GM23248 (cell line): ENCODE measurements at places on chromosomes 6 and 20. TPM values are rescaled to one million over a fixed set of nuclear protein-coding genes. Genes with fewer than 3 reads are reported as not detected.

DNA sequence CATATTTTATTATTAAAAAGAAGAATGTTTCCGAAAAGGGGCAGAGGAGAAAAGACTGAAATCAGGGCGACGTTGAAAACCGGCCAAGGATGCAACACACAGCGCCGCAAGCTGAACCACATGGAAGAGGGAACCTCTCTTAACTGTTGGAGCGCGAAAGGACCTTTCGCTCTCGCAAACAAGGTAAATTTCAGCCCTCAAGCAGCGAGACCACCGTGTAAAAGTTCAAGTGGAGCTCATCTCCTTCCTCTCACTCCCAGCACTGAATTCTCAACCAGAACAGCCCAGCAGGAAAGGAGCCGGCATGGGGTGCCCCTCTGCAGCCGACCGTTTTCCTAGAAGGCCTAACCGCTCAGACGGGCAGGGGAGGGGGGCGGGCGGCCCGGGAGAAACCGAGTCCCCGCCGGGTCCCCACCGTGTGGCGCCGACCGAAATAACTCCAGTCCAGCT lies 621 bp downstream of the GPR63 start:
- H3K4me1 ChIP-seq = no peaks in the 10 kb centered on the region
- no peaks in the 10 kb centered on the region for H3K36me3 ChIP-seq
- H3K27me3 ChIP-seq = peaks cover 33% of the 10 kb centered on the region
- no peak overlapping the region for H3K27ac ChIP-seq

DNA sequence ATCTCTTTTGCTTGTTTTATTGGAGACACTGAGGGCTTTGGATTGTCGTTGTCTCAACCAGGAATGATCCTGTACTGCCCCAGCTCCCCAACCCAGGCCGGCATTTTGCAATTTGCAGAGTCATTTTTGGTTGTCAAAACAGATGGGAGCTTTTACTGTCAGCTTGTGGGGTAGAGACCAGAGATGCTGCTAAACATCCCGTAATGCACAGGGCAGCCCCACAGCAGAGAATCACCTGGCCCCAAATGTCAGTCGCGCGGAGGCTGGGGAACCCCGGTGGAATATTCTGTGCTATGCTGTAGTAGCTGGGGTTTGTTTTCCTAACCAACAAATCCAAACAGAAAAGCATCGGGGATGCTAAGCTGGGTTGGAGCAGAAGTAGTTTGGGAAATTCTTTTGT lies 99.7 kb downstream of the TSHZ2 start:
- H3K4me3 ChIP-seq = no peak overlapping the region
- no peaks in the 10 kb centered on the region for H3K27me3 ChIP-seq
- H3K27ac ChIP-seq = no peak overlapping the region
- DNase-seq = no peak

DNA sequence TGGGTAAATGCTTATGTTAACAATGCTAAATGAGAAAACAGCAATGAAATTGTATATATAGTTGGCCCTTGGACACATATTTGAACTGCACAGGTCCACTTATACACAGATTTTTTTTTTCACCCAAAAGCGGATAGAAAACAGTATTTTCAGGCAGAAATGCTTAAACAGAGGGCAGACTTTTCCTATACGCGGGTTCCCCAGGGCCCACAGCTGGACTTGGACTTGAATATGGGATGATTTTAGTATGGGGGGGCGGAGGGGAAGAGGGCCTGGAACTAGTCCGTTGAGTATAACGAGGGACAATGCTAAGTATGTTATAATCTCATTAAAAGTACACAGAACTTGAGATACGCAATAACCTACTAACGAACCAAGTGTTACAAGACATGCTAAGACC lies 1.1 kb upstream of the PRSS35 start:
- DNase-seq = no peak
- H3K4me3 ChIP-seq = no peak overlapping the region
- H3K27ac ChIP-seq = no peak overlapping the region

DNA sequence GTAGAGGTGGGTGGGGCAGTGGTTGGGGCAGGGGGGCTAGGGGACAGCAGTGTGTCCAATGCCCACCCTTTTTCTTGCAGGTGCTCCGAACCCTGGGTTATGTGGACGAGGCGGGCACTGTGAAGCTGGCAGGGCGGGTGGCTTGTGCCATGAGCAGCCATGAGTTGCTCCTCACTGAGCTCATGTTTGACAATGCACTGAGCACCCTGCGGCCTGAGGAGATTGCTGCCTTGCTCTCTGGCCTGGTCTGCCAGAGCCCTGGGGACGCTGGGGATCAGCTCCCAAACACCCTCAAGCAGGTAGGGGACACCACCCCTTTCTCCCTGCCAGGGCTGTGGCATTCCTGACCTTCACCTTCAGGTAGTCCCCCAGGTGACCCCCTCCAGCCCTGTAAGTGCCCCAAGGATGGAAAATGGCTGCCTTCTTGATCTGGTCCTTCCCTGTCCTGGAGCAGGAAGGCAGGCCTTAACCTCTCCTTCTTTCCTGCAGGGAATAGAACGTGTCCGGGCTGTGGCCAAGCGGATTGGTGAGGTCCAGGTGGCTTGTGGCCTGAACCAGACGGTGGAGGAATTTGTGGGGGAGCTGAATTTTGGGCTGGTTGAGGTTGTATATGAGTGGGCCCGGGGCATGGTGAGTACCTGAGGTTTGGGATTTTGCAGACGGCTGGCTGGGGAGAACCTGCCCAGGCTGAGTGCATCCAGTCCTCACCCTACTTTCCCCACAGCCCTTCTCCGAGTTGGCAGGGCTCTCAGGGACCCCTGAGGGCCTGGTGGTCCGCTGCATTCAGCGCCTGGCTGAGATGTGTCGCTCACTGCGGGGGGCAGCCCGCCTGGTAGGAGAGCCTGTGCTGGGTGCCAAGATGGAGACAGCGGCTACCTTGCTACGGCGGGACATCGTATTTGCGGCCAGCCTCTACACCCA lies 2.9 kb downstream of the DXO start:
- H3K4me1 ChIP-seq = peaks cover 13% of the 10 kb centered on the region
- peak overlapping the region; percentile 96; the same call in 1 of the 2 replicates for H3K27ac ChIP-seq
- no peak for DNase-seq
- H3K27me3 ChIP-seq = no peaks in the 10 kb centered on the region
- H3K4me3 ChIP-seq = no peak overlapping the region

GRCh38 chr20:63687419-63688178 lies 8.9 kb upstream of the TNFRSF6B start:
- peaks cover 27% of the 10 kb centered on the region for H3K4me1 ChIP-seq
- peak overlapping the region; percentile 92 for H3K27ac ChIP-seq
- H3K36me3 ChIP-seq = no peaks in the 10 kb centered on the region
- H3K4me3 ChIP-seq = no peak overlapping the region
- H3K27me3 ChIP-seq = no peaks in the 10 kb centered on the region

GRCh38 chr20:22574545-22575086 lies 9.8 kb downstream of the FOXA2 start:
- DNase-seq = no peak
- H3K27me3 ChIP-seq = peaks cover 95% of the 10 kb centered on the region

Gene PDE7B
- total RNA-seq = 5.7 and 6.8 TPM in 2 replicates

Gene CUL9
- total RNA-seq = 15.0 and 26.1 TPM in 2 replicates

Gene DUSP15
- not detected in 2 replicates for total RNA-seq
